Activated naive CD8-positive, alpha-beta T cell treated with anti-CD3 and anti-CD28 coated beads for 36 hours (primary cell): ENCODE measurements at places on chromosomes 13 and 19.

GRCh38 chr19:32895384-32895783 is 25.8 kb upstream of the SLC7A9 start:
- DNase-seq: no peak

GRCh38 chr19:37692956-37693620 is 26.5 kb downstream of the ZNF607 start:
- DNase-seq: no peak

- DNase-seq: no peak
Observed at GRCh38 chr13:42041684-42042035, 6.8 kb upstream of the DGKH start.

DNA sequence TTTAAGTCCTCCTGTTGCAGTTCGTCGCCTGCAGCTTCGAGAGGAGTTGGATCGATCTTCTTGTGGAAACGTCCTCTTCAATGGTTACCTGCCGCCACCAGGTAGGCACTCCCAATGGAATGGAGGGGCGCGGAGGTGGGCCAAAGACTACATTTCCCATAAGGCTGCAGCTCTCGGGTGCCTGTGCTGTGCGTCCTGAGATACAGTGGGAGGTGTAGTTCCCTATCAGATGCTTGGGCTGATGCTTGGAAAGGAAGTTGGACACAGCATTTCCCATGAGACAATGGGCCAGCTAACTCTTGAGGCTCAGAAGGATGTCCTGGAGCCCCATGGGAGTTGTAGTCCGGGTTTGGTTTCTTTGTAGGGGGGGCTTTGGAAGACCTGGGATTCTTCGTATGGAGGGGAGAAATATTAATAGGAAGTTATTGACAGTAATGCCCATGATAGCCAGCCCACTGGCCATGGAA is 1.8 kb downstream of the SHKBP1 start:
- no peak for DNase-seq

- DNase-seq: no peak
Observed at GRCh38 chr13:80716610-80717081, 375.7 kb upstream of the SPRY2 start.

- no peak for DNase-seq
Observed at GRCh38 chr19:927780-928401, 2.1 kb downstream of the ARID3A start.

- peak; percentile 51 for DNase-seq
Observed at GRCh38 chr19:16001481-16002312, 52.9 kb downstream of the OR10H4 start.

GRCh38 chr13:85108356-85108755 is 690.9 kb downstream of the SLITRK6 start:
- DNase-seq: no peak

GRCh38 chr13:46387064-46387851 is at the start of gene RUBCNL:
TSS of gene RUBCNL (minus strand) at chr13:46387252. CDS start at chr13:46372475, 14,777 bp downstream.
- peak; percentile 50 for DNase-seq

DNA sequence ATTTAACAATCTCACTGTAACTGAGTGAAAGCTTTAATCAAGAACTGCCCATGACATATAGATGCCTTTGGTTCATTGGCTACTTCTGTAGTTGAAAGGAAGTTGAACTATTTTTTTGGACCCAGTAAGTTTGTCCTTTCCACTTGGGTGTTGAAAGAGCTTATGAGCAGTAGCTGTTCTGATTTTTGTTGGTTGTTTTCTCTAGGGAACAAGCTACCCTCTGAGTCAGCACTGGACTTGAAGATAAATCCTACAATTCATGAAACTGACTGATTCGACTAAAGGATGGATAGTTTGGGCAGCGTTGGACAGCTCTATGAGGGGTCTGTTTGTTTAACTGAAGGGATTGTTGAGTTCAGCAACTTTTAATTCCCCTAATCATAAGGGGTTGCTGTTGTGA is 101.0 kb downstream of the PAN3 start:
- DNase-seq: no peak

GRCh38 chr19:42293540-42293939 is 8.4 kb upstream of the PRR19 start:
- no peak for DNase-seq

DNA sequence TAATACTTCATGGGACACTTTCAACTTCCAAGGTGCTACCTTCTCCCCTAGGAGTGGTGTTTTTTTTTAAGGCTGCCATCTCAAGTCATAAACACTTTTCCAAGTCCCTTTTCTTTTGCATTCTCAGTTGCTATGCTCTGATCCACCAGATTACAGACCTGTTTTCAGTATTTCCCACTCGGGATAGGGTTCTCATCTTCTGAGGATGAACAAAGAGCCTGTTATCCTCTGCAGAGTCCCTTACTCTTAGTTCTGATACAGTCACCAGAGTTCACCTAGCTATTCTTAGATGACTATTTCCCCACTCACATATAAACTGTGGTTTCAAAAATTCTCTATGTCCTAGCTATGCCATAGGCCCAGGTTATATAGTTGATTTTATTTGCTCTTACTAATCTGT is 15.9 kb downstream of the ZDHHC20 start:
- DNase-seq: no peak

DNA sequence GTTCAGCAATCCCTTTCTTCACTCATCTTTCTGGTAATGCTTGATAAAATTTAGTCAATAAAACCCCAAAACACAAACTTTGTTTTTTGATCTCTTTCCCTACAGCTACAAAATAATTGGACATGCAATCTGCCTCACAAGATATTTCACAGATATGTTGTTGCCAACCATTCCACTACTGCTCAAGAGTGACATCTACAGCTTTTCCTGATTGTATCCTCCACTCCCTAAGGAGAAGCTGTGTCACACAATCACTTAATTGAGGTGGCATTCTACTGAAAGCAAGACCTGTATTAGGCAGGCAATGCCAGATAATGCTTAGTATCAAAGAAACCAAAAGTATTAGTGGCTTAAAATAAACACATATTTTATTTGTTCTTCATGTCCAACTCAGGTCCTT is 1646.2 kb upstream of the SPRY2 start:
- DNase-seq: no peak

DNA sequence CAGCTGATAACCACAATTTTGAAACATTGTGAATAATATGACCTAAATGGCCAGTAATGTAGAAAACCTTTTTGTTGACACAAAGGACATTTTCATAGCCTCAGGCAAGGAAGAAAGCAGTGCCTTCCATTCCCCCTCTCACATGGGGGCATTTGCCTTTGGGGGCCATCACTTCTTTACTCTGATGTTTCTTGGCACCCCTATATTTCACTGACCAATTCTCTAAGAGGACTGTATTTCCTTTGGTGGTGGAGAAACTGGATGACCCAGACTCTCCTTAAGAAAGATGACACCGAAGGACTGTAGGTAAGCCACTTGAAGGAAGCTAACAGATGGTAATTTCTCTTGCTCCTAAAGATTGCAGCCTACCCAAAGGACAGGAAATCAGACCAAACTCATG is 254.6 kb downstream of the DCLK1 start:
- DNase-seq: no peak

- DNase-seq: no peak
Observed at GRCh38 chr13:33270895-33271538, 14.5 kb downstream of the STARD13 start.

DNA sequence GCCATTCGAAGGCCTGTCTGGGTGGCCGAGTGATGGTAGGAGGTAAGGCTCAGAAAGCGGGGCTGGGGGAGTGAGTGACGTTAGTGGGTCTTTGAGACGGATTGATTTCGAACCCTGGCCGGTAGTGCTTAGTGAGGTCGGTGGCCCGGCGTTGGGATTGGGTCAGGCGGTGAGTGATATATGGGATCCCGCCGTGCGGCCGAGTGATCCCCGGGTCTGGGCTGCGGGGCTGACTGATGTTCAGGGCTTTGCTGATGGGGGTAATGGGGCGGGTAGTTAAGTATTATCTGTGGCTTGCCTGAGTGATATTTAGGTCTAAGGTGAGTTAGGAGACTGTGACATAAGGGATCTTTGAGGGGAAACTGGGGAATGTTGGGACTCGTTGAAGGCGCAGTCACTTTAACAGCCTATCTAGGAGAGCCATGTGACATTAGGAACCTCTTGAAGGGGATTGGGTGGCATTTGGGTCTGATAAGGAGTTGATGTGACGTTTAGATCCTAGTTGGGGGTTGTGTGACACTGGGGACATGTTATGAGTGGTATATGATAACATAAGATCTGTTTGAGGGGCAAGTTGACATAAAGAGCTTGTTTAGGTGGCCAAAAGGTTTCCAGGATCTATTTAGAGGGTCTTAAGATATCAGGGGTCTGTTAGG is 543 bp downstream of the PSMC4 start:
- no peak for DNase-seq

DNA sequence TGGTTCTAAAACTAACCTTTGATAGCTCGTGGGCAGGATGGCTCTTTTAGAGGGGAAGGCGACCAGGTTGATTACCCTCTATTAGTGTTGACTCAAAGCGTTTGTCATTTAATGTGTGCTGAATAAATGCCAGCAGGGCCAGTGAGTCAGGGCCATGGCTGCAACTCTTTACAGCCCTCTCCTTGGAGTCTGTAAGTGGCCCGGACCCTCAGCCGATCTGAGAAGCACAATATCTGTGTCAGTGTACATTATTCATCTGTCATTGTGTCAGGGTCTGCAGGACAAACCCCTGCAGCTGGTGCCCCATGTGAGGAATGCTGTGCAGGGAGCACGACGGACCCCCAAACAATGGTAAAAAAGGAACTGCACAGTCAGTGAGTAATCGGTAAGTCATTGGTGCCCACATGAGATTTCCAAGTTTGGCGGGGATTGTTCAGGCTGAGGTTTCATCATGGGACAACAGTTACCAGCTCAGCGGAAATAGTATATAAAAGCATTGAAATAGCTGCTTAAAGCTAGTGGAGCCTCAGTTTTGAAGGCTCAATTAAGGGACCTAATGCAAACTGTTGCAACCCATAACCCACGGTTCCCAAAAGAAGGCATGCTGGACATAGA is 139.1 kb downstream of the ZNF675 start:
- no peak for DNase-seq

DNA sequence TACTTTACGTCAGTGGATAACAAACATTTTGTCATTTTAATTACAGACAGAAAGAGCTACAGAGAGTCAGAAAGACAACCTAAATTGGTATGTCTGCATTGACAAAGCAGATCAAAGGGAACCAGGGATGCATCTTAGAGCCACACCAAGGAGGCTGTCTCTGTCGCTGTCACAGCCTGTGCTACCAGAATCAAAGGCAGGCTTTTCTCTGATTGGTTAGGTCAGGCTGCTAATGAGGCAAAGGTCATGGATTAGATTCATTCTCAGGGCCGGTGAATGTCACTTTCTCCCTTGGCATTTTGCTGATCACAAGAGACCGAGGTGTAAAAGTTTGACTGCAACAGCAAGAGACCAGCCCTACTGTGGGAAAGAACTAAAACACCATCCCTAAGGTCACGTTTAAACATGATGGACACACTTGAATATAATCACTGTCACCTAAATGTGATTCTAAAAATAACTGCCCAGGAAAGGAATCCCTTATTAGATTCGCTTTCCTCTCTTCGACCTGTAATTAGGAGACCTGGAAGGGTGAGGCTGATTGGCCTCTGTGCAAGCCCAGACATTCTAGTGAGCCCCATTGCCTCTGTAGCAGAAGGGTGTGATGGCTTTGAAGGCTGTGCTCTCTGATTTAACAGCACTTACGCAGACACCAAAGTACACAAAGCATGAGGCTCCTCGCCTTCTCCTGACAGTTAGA is 314.4 kb upstream of the NBEA start:
- no peak for DNase-seq

DNA sequence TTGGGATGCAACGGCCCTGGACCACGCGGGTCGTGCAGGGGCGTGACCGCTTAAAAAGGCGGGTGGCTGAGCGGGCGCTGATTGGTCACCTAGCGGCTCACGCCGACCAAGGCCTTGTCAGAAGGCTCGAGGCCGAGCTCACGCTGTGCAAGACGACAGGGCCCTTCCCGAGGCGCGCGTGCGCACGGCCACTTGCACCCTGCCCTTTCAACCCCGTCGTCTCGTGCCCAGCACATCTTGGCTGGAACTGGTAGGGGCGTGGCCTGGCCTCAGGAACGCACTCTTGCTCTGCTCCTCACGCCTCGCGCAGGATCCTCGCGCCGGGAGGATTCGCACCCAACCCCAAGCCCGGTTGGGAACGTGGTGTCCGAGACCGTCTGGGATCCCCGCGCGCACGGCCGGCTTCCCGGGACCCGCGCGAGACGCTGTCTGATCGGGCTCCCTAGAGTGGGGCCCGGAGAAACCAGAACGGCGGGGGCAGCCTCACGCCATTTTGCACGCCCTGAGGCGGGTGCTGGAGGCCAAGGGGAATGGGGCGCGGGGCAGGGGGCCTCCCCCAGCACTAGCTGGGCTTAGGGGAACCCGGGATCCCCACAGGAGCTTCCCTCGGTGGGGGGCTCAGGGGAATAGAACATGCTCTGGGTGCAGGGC is at the start of gene MEIOSIN:
Gene MEIOSIN (plus strand): TSS at position 280 of the 651 bp plus-strand sequence. CDS start 1,938 bp downstream, outside the sequence.
- no peak for DNase-seq

GRCh38 chr13:36665630-36666029 is 8.2 kb upstream of the SERTM1 start:
- no peak for DNase-seq

DNA sequence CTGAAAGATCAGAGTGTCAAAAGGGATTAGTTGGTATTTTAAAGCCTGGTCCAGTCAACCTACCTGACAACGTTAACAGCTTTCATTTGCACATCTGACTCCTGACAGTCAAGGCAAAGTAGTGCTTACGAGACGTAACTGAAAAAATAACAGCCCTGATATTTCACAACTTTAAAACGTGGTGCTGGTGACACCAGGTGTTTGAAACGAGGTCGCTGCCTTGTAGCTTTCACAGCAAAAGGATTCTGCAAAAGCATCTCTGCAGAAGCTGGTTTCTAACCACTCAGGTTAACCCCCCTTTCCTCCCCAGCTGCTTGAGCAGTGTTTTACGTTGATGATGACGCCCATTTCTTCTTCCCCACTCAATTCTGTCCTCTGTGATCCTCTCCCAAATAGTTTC is 23.3 kb downstream of the GGACT start:
- DNase-seq: no peak

GRCh38 chr13:26502826-26503225 is 54.7 kb upstream of the WASF3 start:
- DNase-seq: peak; percentile 21

DNA sequence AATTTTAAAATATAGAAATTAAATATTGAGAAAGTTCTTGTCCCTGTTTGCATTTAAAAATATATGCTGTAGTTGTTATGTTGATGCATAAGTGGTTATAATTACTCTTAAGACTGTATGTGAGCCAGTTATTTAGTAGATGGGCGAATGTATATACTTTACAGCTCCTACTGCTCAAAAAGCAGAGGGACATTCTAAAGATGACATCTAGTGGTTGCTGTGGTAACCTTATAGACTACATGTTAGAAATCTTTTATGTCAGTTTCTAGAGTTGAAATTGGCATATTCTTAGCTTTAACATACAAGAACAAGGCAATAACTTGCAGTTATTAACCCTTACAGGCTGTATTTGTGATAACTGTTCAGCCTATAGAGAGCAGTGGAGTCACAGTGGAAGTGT is 160.5 kb downstream of the OLFM4 start:
- no peak for DNase-seq

- no peak for DNase-seq
Observed at GRCh38 chr19:41278478-41278877, 14.3 kb downstream of the HNRNPUL1 start.

GRCh38 chr19:19659646-19660245 is 3.7 kb downstream of the ATP13A1 start:
- no peak for DNase-seq
